Esophagus squamous epithelium (tissue), 5 donors: ENCODE measurements at places on chromosomes 6 and 20.

GRCh38 chr6:157517601-157518359 lies 136.8 kb downstream of the ZDHHC14 start:
- DNase-seq, result no peak

DNA sequence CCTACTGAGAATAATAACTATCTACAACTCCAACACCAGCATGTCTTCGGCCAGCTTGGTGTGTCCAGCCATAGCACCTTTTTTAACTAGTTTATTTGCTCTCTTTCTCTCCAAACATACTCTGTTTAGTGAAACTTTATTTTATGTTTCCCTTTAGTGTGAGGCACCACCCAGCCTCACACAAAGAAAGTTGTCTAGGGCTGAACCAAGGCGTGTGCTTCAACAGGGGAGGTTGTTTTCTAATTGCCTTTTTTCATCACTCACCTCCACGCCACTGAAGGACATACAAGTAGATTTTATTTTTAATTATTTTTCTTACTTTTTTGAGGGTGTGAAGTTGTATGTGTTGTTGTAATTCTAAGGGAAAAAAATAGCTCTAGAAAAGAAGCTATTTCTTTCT lies 125.6 kb upstream of the MARCKS start:
- no peak for DNase-seq

DNA sequence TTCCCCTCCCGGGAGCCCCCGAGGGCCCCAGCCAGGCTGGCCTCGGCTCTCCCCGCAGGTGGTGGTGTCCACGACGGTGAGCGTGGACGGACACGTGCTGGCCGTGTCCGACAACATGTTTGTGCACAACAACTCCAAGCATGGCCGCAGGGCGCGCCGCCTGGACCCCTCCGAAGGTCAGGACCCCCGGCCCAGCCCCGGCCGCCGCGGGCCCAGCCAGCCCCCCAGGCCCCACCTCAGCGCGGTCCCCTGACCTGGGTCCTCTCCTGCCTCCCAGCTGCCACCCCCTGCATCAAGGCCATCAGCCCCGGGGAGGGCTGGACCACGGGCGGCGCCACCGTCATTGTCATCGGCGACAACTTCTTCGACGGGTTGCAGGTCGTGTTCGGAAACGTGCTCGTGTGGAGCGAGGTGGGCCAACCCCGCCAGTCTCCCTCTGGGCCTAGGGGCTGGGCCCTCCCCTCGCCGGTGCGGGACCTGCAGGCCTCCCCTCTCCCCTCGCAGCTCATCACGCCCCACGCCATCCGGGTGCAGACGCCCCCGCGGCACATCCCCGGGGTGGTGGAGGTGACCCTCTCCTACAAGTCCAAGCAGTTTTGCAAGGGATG lies 51.0 kb downstream of the CPXM1 start:
- no peak for DNase-seq

- no peak for DNase-seq
Measured at GRCh38 chr6:119466226-119466625, 116.7 kb upstream of the MAN1A1 start.

GRCh38 chr20:43825581-43825980 lies 89.1 kb upstream of the TOX2 start:
- DNase-seq, result no peak

GRCh38 chr6:145808239-145808638 lies 6.4 kb downstream of the FBXO30 start:
- DNase-seq, result no peak

- DNase-seq, result no peak
Measured at GRCh38 chr6:146912730-146913685, 291.2 kb upstream of the STXBP5 start.

DNA sequence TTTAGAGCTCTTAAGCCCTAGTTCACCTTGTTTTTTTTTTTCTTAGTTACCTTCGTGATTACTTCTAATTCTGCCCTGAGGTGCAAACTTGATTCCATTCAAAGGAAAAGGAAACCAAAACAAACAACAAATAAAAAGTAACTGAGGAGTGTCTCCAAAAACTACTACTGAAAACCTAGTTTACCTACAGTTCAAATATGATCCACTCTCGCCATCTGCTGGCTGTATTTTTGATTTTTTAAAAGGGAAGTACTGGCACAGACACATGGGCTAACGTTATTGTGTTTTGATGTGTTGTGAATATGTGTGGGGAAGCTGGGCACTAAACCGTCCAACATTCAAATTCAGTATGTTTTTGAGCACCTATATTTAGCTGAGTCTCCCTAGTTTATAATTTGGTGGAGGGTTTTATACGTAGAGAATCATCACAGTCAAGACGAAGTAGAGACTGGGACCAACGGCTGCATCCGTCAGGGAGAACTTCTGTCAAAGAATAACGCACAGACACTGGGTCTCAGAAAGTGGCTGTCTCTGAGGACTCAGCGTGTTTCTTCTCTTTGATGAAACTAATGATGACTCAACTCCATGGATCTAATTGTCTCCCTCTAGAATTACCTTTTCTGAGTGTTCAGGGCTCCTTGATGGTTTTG lies 373.5 kb upstream of the BTBD3 start:
- DNase-seq, result no peak

GRCh38 chr6:137230547-137230946 lies 11.4 kb upstream of the IFNGR1 start:
- no peak for DNase-seq

GRCh38 chr20:53840532-53840931 lies 229.9 kb downstream of the BCAS1 start:
- DNase-seq, result no peak

- no peak for DNase-seq
Measured at GRCh38 chr6:36769676-36770499, 69.4 kb downstream of the CPNE5 start.

- no peak for DNase-seq
Measured at GRCh38 chr20:32484958-32485769, 100.0 kb downstream of the NOL4L start.

- no peak for DNase-seq
Measured at GRCh38 chr6:106318851-106319250, 6.7 kb downstream of the ATG5 start.

- no peak for DNase-seq
Measured at GRCh38 chr6:139569566-139569965, 195.1 kb upstream of the CITED2 start.

GRCh38 chr6:16264785-16265184 lies 26.4 kb downstream of the GMPR start:
- no peak for DNase-seq

DNA sequence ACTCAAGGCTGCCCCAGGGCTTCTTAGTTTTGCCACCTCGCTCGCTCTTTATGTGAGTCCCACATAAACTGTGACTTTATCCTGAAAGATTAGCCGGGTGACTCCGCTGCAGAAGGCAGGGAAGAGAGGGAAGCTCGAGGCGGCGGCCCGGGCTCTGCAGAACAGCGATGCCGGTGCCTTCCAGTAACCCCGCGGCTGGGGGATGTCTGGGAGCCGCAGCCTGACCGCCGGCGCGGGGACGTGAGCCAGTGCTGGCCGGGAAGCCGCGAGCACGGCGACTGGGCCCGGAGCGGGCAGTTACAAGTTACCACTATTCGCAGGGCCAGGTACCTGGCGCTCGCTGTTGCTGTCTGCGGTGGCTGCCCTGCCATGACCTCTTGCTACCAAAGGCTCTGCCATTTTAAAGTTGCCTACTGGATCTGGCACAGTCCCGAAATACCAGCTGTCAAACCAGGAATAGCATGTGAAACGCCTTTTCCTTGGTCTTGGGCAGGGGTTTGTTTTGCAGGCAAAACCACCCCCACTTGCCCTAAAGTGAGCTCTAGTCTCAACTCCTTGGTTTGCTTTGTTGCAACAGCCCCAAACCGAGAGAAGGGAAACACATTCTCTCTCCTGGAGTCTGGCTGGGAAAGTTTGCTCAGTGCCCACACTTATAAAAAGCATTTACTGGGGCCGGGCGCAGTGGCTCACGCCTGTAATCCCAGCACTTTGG lies 124.0 kb upstream of the SLC2A12 start:
- DNase-seq, result no peak

- no peak for DNase-seq
Measured at GRCh38 chr6:33886673-33887144, 82.9 kb upstream of the MLN start.

DNA sequence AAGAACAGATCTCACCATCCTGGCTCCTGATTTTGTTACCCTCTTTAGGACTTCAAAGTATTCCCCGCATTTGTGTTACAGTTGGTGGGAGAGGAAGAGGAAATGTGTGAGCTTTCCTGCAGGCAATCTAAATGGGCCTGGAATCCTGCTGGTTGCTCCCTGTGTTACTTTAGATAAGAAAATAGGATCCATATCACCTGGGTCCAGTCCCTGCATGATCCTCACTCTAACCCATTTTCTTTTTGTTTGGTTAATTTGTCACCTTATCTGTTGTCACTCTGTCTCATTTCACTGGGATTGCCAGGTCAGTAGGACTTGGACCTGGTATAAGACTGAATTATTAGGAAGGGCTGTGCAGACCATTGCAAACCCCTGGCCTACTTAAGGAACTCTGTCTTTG lies 175.9 kb upstream of the GJE1 start:
- DNase-seq, result no peak

GRCh38 chr6:135226537-135226936 lies 45.4 kb downstream of the MYB start:
- no peak for DNase-seq

- DNase-seq, result no peak
Measured at GRCh38 chr6:169035385-169036240, 218.0 kb downstream of the THBS2 start.

- no peak for DNase-seq
Measured at GRCh38 chr6:101391772-101392585, 1.5 kb upstream of the GRIK2 start.

DNA sequence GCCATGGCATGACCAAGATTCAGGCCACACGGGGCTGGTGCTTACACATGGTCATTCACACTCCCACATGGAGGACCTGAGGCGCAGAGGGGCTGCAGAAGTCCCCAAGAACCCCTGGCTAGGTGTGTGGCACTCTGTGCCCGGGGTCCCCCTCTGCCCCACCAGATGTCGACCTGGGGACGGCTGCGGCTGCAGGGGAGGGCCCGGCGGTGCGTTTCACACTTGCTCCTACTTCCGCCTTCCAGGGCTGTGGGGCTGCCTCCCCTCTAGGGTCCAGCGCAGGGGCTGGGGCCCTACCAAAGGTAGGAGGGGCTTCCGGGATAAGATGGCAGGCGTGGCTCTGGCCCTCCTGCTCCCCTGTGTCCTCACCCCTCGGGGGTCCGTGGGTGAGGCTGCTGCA lies 81.1 kb upstream of the SLCO4A1 start:
- no peak for DNase-seq

DNA sequence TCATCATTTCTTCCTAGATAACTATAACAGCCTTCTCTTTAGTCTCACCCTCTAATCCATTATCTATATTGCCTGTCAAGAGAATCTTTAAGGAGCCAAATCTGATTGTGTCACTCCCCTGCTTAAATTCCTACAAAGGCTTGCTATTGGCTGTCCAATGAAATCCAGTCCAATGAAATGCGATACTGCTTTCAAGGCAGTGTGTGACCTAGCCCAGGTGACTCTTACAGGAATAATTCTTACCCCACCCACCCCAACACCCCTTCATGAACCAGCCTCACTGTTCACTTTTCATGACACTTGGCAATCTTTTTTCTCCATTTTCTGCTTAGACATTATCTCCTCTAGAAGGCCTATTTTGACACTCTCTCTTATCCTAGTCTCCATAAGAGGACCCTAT lies 163.3 kb upstream of the MARCKS start:
- no peak for DNase-seq

- no peak for DNase-seq
Measured at GRCh38 chr6:15356179-15356578, 110.3 kb downstream of the JARID2 start.

DNA sequence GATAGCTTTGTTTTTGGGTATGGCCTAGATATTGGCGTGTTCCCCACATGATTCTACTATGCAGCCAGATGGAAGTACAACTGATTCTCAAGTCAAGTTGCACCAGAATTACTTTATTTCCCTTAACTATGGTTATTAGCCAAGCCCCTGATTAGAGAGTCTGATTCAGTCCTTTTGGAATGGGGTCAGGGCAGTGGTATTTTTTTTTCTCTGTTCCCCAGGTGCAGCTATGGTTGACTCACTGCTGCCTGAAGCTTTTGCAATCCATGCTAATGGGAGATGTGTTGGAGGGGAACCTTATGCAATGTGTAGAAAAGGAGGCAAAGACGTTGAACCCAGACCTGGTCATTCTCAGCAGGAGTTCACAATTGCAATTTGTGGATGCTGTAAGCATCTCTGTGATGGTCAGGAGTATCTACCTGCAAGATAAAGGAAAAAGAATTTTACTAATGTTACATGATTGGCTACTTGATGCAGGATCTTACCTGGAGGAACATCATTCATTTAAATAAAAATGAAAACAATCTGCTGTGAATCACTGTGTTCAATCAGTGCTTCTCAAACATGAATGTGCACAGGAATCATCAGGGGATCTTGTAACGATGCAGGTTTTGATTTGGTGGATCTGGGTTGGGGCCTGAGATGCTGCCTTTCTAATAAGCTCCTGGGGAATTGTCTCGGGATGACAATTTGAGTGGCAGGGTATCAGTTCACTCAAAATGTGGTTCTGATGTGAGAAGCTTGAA lies 49.4 kb downstream of the PFDN4 start:
- no peak for DNase-seq

- DNase-seq, result no peak
Measured at GRCh38 chr6:105988321-105988720, 97.8 kb upstream of the PRDM1 start.

GRCh38 chr6:101887532-101887931 lies 494.0 kb downstream of the GRIK2 start:
- DNase-seq, result no peak

GRCh38 chr6:137277971-137278637 lies 58.9 kb upstream of the IFNGR1 start:
- no peak for DNase-seq

GRCh38 chr20:60102665-60103210 lies 144.5 kb downstream of the CDH26 start:
- no peak for DNase-seq

GRCh38 chr6:79134699-79135474 lies 56.8 kb upstream of the PHIP start:
- DNase-seq, result no peak

GRCh38 chr6:33112148-33112547 lies 36.4 kb downstream of the HLA-DPB1 start:
- no peak for DNase-seq

DNA sequence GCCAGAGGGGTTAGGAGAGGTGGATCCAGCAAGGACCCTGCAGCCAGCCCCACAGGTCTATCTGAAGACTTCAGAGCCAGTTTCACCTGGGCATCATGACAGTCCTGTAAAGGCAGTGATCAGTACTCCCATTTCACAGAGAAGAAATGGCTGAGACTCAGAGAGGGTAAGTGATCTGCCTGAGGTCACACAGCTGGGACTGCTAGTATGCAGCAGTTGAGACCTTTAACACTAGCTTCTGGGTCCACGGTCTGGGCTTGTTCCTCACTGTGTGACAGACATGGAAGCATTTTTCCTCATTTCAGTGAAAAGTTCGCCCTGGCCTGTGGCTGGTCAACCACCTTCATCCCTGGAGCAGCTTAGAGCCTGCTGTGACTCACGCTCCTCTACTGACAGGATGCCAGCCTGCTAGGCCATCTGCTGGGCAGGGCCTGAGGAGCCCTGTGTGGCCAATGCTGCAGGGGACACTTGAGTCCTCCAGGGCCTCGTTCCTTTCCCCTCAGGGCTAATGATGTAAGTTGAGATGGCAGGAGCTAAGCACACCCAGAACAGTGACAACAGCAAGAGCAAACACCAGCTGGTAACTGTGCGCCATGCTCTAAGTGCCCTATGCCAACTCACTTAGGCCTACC lies 192.0 kb downstream of the LRFN2 start:
- no peak for DNase-seq
